ENCODE measurements at places on chromosomes 1 and 21.

- no peak for DNase-seq
Observed at GRCh38 chr1:8217011-8217711, 100.8 kb upstream of the SLC45A1 start.

DNA sequence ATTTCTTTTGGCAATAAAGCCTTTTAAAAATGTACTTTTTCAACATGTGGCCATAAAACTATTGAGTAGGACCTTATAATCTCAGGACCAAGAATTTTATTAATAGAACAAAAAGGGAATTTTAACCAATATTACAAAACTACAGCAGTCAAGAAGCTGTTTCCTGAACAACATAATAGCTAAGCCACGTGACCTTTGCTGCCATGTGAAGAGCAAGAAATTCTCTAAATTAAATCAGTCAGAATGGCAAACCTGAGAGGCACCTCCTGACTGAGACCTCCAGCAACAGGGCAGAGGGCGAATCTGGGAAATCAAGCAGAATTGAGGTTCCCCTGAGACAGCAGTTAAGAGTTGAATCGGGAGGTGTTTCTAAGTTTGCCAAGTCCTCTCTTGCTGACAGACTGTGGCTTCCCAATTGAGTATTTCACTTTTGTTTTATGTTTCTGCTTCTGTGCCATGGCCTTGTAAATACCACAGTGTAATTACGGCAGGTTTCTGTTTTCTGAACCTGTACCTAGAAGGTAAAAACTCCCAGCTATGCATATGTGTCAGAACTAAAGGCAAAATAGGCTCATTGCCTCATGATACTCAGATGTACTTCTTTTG, 358.4 kb downstream of the NTNG1 start:
- DNase-seq = no peak

DNA sequence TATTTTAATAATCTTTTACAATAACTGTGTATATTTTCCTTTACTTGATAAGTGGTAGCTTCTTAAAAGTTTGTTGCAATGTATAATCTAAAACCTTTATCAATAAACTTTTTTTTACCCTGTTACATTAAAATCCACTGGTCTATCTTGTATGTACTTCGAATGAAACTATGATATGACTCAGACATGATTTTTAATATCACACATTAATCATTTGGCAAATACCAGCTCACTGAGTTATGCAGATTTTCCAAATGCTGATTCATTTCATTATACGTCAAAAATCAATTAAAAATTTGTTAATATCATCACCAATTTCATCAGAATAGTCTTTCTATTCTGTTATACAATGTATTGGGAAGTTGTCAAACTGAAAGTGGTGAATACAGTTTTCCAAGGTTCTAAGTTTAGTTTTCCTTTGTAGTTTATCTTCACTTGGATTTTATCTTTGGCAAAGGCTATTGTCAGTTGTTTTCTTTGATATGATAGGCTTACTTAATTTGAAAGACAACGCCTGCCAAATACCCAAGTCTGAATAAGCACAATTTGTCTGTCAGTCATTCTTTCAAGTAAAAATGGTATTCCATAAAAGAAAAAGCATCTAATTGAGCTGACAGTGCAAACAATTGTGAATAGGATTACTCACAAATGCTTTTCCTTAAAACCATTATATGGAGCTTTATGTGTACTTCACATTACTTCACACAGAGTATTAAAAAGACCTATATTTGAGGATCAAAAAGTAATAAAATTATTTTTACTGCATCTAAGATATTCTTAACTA, 127.0 kb downstream of the NME7 start:
- DNase-seq = no peak

DNA sequence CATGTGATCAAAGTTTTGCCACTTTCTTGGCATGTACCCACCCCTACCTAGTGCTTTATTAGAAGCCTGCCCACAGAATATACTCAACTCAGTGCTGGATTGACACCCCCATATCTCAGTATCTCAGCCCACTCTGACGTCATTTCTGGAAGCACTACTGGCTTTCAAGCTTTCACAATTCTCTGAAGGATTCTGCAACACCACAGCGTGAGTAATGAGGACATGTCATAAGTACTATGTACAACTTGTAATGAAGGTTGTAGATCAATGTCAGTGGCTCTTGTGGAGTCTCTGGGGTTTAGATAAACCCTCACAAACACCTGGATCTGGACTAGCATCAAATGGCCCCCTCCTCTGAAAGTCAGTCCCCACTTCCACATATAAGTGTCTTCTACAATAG, 57.2 kb downstream of the TNFSF4 start:
- no peak for DNase-seq

DNA sequence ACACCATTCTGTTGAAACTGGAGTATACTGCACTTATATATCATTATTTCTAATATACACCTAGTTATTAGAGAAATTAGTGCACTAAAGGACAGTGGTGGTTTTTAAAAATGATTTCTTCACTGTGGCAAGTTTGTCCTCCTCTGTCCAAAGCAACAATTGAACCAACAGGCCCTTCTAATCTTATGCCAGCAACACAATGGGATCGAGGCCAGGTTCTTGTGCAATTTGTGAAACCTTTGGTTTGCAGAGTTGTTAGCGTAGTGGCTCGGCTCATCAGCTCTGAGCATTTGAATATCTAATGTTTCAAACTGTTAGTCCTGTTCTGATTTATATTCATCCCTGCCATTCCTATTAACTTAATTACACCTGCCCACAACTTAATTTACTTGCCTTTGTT, 9.9 kb upstream of the LRRC39 start:
- no peak for DNase-seq

- no peak for DNase-seq
Observed at GRCh38 chr1:56106531-56107274, 472.7 kb downstream of the PLPP3 start.

GRCh38 chr1:150009604-150010392, 728 bp downstream of the OTUD7B start:
- DNase-seq = peak; percentile 39

DNA sequence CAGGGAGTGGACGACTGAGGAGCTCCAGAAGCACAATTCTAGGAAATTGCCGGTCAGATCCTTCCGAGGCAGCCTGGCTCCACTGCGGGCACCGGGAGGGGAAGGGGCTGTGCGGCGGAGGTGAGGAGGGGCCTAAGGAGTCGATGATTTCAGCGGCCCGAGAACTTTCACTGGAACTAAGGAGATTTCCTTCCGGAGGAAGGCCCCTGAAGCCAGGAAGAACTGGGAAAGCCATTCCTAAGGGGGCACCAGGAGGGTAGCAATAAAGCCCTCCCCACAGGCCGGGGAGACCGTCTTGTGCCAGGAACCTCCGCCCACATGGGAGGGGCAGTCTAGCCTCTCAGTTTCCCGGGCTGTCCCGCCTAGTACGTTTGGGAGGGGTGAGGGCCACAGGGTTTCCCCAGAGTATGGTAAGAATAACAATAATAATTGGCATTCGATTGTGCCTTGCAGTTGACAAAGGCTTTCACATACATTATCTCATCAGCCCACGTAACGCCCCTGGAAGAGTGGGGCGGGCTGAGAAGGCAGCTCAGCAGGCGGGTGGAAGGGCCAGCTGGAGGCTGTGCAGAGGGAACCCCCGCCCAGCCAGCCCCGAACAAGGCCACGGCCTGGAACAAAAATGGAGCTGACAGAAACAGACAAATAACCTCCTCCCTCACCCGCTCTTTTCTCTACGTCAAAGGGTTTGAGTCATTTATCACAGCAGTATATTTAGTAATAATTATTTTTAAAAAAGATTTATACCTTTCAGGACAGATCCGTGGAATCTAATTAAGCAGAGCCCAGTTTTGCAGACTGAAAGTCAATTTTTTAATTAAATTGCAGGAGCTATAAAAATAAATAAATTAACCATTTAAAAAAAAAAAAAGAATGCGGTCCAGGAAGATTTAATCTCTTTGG, 19.8 kb downstream of the NPR1 start:
- no peak for DNase-seq

GRCh38 chr1:108636876-108637275, 24.0 kb downstream of the HENMT1 start:
- DNase-seq = no peak

- no peak for DNase-seq
Observed at GRCh38 chr1:4603295-4604110, 50.9 kb upstream of the AJAP1 start.

- no peak for DNase-seq
Observed at GRCh38 chr1:197062692-197063091, 4.4 kb downstream of the F13B start.

GRCh38 chr1:160085686-160086455, 4.5 kb downstream of the KCNJ9 start:
- DNase-seq = no peak

DNA sequence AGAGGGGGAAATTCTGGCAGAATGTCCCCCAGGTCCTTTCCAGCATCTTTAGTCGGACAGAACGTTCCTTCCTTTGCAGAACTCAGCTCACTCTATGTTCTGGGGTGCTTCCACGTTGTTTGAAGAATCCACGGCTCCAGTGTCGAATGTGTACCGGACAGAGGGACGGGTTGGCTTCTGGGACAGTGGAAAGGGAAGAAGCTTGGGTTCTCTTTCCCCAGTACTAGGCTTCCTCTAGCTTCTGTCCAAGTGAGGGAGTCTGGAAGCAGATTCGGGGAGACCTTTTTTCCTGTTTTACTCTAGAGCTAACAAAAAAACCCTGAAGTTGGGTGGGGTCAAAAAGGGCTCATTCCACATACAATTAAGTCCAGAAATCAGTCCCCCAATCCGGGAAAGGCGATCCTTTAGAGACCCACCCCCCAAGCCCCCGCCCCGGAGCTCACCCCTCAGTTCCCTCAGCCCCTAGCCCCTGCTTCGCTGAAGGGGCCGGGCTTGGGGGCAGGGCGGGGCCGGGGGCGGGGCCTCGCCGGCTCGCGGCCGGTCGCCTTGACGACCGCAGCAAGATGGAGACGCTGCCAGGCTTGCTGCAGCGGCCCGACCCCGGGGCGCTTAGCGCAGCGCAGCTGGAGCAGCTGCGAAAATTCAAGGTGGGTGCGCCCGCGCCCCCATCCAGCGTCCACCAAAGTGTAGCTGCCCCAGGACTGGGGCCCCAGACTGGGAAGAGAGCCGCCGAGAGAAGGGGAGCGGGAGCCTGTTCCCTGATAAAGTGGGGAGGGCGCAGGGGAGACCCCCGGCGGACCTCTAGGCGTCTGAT, at the start of gene RIIAD1:
TSS of gene RIIAD1 (plus strand) at position 549 of the 814 bp plus-strand sequence. CDS start at position 564, 15 bp downstream.
- DNase-seq = no peak

DNA sequence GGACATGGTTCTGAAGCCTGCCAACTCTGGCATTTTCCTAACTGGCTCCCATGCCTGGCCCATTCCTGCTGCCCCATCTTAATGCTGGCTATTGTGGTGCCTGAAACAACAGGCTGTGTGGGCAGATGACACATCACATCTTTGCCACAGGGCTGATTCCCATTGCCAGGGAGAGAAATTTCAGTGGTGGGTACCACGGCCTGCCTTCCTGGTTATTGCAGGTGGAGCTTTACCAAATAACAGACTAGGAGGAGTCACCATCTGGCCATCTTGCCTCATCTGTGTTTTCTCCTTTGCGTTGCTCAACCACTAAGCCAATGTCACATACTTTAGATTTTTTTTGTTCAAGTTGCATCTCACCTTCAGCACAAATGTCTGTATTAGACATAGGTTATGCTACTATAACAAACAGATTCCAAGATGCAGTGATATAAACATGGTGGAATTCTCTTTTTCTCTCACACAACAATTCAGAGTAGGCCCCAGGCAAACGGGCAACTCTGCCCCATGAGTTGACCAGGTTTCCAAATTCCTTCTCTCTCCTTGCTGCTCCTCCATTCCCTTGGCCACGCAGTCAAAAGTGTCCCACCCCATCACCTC, 14.1 kb downstream of the CDA start:
- DNase-seq = no peak

DNA sequence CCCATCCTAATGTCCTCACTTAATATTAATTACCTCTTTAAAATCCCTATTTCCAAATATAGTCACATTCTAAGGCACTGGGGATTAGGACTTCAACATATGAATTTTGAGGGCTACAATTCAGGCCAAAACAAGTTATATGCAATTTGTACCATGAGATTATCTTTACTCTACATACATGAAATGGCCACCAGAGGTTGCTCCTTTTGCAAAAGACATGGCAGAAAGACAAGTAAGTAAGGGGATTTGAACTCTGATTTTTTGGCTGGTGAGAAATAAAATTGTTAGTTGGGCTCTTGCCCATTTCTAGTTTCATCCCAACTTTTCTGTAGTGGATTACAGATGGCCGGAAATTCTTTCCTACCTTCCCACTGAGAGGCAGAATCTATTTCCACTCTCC, 4.8 kb upstream of the ALG6 start:
- DNase-seq = no peak

DNA sequence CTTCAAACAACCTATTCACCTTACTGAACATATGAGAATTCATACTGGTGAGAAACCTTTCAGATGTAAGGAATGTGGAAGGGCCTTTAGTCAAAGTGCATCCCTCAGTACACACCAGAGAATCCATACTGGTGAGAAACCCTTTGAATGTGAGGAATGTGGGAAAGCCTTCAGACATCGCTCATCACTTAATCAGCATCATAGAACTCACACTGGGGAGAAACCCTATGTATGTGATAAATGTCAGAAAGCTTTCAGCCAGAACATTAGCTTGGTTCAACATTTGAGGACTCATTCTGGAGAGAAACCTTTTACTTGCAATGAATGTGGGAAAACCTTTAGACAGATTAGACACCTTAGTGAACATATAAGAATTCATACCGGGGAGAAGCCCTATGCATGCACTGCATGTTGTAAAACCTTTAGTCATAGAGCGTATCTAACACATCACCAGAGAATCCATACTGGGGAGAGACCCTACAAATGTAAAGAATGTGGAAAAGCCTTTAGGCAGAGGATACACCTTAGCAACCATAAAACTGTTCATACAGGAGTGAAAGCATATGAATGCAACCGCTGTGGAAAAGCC, 13.2 kb upstream of the EXO5 start:
- no peak for DNase-seq
